ENCODE measurements at places on chromosomes 11 and 22. TPM values are rescaled to one million over a fixed set of nuclear protein-coding genes. Genes with fewer than 3 reads are reported as not detected.

DNA sequence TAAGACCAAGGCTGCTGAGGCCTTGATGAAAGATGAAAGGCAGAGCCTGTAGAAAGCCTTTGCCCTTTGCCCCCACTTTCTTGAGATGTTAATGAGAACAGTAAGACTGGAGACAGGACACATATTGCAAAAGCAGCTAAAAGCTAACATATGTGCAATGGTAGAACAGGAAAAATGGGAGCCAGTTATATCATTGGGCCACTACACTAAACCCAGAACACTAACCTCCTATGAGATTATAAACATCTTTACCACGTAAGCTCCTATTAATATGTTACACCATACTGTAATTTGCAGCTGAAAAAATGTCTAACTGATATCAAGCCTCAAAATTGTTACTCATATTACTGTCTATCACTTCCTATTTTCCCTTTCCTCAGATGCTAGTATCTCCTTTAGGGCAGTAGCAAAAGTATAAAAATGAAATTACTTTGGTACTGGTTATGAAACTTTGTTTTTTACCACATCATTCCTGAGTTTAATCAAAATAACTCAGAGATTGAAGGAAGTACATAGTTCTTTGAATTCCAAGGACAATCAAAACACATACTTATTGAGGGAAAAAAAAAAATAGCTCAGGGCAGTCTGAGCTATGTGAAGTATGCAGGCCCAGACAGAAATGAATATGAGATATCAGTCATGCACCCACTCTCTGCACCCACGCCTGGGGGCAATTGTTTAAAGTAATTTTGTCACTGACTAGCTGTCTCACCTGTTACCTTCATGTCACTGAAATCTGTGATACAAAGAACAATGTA, 9.1 kb downstream of the HPS5 start:
- no peak for DNase-seq

DNA sequence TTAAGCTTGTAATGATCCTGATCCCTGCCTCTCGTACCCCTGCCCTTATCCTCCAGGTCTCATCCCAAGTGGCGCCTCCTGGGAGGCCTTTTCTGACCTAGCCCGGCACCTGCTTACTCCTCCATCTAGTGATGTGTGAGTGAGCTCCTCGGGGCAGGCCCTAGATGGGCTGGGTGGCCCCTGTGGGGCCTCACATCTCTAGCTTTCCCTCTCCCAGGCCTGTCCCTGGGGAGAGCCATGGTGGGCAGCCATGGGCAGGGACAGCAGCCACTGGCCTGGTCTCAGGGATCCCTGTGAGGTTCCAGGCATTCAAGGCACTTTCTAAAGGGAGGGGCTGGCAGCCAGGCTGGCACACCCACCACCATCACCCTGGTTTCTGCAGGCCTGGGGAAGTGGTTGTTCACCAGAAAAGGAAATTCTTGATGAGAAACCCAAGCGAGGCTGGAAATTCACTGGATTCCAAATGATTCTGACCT, 27.9 kb downstream of the GNAZ start:
- DNase-seq, result no peak

GRCh38 chr22:36445158-36445668, 36.2 kb downstream of the TXN2 start:
- no peak for DNase-seq

The DEUP1 gene
- not detected for total RNA-seq

The SCN3B gene
- total RNA-seq, result not detected

The NLRX1 gene
- total RNA-seq, result 43.3 TPM

DNA sequence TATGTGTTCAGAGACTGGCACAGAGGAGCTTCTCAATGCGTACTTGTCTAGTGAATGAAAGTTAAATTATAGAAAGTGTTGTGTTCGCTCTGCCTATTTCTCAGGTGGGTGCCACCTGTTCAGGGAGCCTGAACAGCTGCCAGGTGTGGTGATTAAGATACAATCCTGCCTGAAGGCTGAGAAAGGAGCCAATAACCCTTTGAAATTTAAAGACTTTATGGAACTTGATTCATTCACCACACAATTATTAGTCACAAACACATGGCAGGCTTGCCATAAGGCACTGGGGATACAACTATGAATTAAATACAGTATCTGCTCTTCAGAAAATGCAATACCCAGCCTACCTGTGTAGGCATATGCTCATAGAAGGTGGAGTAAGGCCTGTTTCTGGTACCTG, 92.9 kb upstream of the AMOTL1 start:
- DNase-seq, result no peak

The TRAPPC4 gene
- 80.8 TPM for total RNA-seq

DNA sequence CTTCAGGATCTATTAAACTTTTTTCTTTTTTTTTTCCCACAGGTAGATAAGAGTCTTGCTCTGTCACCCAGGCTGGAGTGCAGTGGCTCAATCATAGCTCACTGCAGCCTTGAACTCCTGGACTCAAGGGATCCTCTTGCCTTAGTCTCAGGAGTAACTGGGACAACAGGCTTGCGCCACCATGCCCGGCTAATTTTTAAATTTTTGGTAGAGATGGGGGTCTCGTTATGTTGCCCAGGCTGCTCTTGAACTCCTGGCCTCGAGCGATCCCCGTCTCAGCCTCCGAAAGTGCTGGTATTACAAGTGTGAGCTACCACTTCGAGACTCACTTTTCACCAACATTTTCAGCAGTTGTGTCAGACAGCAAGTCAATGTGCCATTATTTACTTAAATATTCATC, 962 bp downstream of the SIRT3 start:
- no peak for DNase-seq

- peak; percentile 41 for DNase-seq
Observed at GRCh38 chr11:10298342-10298741, 4.3 kb upstream of the SBF2 start.

The ACTN3 gene
- total RNA-seq, result not detected

- DNase-seq, result peak; percentile 25
Observed at GRCh38 chr22:30079952-30080533, at the start of gene HORMAD2. TSS of gene HORMAD2 (plus strand) at chr22:30080464. CDS start at chr22:30093953, 13,489 bp downstream.

The APOBEC3G gene
- 14.7 TPM for total RNA-seq

- peak; percentile 0 for DNase-seq
Observed at GRCh38 chr11:40722179-40722795, 737.2 kb downstream of the LRRC4C start.

DNA sequence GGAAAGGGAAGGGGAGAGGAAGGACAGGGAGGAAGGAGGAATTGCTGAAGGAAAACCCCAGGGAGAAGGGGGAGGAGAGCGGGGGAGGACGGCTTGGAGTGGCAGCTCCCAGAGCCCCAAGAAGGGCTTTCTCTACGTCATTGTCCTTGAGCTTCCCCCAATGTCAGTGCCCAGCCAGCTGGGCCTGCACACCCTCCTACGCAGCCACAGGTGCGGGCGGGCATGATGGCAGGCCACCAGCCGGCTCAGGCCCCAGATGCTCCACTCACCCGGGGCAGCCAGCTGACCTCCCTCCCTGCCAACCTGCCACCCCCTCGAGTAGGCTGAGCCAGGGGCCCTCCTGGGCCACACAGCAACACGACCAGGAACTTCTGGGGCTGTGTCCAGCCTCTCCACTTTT, 11.2 kb downstream of the SYT7 start:
- DNase-seq, result no peak

The PNPLA3 gene
- 1.8 TPM for total RNA-seq

GRCh38 chr11:1192741-1193325, 30.0 kb upstream of the MUC5B start:
- DNase-seq, result no peak

- peak; percentile 18 for DNase-seq
Observed at GRCh38 chr22:40426594-40427333, 56.4 kb downstream of the SGSM3 start.

- DNase-seq, result no peak
Observed at GRCh38 chr22:39431821-39432251, 25.0 kb upstream of the MGAT3 start.

DNA sequence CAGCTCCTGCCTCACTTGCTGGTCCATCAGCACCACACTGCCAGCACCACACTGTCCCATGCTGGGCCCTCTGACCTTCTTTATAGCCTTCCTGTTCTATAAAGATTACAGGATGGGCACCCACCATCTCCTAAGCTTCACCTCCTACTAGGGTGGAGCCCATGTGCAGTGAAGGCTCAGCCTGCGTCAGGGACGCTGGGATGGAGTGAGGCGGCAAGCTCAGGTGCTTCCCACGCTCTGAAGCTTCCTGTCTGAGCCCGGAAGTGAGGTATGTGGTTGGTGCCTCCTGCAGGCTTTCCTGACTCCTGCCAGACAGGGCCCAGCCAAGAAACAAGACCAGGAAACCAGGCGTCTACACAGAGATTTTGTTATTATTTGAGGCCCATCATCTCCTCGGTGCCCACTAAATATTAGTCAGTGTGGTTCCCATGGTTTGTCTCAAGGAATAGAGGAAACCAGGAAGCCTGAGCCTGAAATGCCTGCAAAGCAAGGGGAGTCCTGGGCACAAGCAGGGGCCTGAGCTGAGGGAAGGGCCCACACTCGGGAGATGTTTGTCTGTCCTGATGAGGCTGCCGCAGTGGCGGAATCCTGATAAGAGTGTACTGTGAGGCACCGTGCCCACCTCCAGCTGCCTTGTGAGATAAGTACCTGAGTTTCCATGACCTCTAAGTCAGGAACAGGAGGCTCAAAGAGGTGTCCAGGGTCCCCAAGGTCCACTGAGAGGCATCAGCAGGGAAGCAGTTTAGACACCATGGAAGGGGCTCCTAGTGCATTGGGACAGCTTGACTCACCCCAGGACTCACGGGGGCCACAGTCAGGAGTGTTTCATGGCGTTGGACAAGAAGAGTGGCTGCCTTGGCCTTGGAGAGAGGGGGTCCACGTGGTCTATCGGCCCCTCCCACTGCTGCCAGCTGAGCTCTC, 22.0 kb downstream of the RSPH14 start:
- DNase-seq, result no peak

The AQP11 gene
- 6.3 TPM for total RNA-seq

- DNase-seq, result peak; percentile 33
Observed at GRCh38 chr22:50245214-50246072, 620 bp upstream of the TUBGCP6 start.

DNA sequence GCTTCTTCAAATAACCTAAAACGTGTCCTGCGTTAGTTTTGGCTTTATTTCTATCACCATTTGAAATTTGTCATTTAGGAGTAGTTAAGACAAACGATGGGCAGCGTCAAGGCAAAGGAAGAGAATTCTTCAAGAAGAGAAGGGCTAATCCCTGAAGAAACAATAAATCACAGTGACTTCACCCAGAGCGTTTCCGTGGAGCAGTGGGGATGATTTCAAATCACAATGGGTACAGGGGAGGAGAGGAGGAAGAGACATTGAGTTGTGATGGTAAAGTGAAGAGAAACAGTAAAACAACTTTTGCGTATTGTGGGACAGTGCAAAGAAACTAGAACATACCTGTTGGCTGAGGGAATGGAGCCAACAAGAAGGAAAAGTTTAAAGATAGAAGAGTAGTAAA, 9.7 kb downstream of the PDGFD start:
- no peak for DNase-seq

GRCh38 chr22:38783095-38783615, 10.8 kb downstream of the DNAL4 start:
- DNase-seq, result no peak

The MS4A15 gene
- total RNA-seq, result not detected

DNA sequence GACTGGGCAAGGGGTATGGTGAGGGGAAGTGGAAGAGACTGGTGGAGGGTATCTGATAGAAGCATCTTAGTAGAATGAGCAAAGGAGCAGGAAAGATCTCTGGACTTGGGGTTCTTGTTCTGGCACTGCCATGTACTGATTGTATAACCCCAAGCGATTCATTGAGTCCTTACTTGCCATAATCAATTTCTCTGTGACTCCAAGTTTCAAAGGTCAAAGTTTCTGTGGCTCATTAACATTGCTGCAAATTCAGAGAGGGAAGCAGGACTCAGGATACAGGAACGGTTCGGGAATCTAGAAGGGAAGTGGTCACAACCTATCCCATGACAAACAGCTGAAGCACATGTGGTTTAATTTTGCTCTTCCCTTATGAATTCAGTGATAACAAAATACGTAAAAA, 309 bp downstream of the OR51I2 start:
- DNase-seq, result no peak

Data from Caki2 (cell line).